Central memory CD4-positive, alpha-beta T cell (primary cell): ENCODE measurements at places on chromosomes 4 and X.
A peak's percentile ranks its signal among the peaks of the same experiment; 100 is the strongest.

DNA sequence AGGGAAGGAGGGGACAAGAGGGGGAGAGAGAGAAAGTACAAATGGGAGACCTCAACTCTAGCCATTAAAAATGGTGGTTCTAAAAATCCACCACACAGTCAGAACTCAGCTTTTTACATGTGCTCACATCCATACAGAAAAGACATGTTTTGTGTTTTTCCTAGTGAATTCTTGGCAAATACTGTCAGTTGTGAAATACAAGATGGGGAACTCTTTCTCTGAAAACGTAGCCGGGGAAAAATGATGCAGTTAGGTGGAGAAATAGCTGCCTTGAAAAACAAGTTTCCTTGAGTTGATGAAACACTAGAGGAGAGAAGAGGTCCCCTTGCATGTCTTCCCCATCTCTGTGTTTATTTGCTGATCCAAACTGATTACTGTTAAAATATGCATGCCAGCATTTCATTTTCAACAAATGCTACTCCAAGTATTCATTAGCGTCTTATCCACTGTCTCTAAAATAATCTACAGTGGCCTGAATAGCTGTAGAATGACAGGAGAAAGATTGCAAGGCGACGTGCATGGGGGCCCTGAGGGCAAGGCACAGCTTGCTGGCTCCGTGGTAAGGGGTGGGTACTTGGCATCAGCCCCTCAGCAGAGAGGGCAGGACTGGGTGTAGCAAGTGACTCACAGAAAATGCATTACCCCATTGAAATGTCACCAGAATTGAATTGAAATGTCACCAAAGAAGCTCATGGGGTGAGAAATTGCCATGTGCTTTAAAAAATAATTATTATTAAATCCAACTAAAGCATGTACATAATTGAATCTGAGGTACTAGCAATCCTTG, 48.1 kb upstream of the TBL1X start:
- no peak for DNase-seq

GRCh38 chr4:1639299-1639868, 44.7 kb downstream of the FAM53A start:
- no peak for DNase-seq

DNA sequence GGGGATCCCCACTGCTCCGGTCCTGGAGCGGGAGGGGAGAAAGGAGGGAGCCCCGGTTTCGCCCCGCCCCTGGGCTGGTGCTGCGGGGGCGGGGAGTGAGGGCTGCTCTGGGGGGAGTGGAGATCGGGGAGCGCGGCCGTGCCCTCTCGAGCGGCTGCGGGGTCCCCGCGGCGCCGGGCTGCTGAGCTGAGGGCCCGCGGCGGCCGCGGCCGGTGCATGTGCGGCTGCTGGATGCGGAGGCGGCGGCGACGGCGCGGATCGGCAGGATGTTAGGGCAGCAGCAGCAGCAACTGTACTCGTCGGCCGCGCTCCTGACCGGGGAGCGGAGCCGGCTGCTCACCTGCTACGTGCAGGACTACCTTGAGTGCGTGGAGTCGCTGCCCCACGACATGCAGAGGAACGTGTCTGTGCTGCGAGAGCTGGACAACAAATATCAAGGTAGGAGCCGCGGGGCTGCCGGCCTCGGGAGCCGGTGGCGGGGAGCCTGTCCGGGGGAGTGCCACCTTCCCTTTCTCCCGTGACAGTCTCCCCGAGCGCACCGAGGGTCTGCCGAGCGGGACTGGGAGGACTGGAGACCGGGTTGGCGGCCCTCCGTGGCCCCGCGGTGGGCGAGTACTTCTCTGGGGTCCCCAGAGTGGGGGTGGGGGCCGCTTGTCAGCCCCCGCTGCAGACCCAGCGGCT, at the start of gene ING2:
Gene ING2 (plus strand): TSS at position 129 of the 681 bp plus-strand sequence. CDS start 138 bp downstream, at position 267.
- DNase-seq = no peak

DNA sequence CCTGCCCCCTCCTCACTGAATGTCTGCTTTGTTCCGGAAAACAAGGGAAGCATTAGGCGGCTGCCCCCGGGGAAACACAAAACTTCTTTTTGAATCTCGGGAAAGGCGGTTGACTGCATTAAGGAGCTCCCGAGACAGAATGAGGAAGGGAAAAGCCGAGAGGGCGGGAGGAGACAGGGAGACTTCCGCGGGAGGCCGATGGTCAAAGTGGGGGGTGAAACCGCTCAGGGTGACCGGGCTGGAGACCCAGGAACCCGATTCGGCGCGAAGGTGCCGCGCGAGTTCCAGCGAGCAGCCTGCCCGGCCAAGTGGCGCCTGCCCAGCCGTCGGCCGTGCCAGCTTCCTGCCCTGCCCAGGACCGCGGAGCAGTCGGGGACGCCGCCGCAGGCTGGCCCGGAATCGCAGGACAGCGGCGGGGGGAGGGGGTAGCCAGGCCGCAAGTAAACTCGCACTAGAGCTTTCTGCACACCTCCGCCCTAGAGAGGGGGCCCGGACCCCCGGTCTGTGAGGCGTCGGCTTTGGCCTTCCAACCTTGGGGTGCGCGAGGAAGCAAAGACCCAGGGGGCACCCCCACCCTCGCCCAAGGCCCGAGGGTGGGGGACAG, 55.1 kb upstream of the BCOR start:
- DNase-seq = no peak

- DNase-seq = no peak
Measured at GRCh38 chr4:70801265-70801809, 38.4 kb downstream of the GRSF1 start.

DNA sequence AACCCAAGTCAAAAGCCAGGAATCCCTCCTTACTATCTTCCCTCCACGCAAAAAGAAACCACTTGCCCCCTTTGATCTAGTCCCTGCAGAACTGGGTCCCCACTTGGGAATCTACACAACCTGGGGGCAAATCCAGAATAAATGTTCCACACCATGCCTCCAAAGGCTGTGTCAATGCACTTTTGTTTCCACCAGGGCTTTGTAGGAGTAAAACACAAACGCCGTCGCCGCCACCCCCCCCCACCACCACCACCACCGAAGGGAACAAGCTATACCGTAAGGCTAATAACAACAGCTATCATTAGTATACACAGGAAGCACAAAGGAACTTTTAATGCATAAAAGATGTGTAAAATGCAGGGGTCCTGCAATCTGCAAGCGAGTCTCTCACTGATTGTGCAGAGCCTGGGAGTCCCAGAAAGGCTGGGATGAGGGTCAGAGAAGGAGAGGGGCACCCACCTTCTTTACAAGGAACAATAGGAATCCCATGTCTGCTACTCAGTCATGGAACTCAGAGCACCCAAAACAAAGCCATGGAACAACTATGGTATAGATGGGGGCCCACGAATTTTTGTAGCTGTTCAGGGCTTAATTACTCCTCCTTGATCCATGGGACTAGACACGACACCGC, 13.2 kb downstream of the BCOR start:
- no peak for DNase-seq

DNA sequence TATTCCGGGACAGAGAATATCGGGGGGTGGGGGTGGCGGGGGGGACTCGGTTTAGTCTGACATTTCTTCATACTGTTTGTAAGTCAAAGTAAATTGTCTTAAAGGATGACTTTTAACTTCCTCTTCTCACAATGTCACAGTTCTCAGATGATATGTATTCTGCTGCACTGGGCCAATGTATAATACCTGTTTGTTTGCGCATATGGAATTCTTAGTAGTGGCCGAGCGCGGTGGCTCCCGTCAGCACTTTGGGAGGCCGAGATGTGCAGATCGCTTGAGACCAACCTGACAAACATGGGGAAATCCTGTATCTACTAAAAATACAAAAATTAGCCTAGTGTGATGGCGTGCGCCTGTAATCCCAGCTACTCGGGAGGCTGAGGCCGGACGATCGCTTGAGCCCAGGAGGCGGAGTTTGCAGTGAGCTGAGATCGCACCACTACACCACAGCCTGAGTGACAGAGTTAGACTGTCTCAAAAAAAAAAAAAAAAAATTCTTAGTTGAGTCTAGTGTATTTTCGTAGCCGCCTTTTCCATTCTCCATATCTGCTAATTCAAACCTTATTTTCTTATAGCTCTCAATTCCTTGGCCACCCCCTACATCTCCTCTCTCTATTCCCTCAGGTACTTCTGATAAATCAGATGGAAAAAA, 851 bp downstream of the POLR2B start:
- DNase-seq = peak; percentile 12

DNA sequence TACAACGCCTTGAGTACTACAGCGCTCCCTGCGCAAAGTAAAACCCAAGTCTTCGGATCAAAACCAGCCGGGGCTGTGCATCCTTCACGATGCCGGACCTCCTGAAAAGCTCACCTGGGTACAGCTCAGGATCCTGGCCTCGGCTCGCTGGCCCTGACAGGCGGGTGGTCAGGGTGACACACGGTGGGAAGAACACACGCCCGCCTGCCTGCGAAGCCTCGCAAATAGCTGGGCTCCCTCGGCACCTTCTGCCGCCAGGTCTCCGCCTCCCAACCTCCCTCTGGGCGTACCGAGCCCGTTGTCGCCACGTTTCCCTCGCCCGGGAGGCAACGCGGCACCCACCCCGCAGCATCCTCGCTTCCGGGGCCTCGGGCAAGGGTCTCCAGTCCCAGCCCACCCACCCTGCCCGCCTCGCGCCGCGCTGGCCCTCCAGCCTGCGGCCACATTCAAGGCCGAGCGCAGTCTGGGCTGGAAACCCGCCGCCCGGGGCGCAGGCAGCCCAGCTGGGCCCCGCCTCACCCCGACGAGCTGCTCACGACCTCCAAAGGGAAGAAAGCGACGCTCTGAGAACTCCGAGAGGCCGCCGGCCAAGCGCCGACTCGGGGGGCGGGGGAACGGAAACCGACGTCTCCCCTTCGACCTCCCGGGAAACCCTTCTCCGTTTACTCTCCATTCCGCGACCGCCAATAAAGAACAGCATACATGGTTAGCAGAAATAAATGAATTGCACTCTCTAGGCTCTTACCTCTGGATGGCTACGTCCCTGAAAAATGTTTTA, 511 bp downstream of the PPM1K start:
- DNase-seq = peak; percentile 79

GRCh38 chr4:137968956-137969678, 273.0 kb downstream of the SLC7A11 start:
- no peak for DNase-seq
